ENCODE measurements at places on chromosomes 6 and 20.
A peak's percentile ranks its signal among the peaks of the same experiment; 100 is the strongest.

DNA sequence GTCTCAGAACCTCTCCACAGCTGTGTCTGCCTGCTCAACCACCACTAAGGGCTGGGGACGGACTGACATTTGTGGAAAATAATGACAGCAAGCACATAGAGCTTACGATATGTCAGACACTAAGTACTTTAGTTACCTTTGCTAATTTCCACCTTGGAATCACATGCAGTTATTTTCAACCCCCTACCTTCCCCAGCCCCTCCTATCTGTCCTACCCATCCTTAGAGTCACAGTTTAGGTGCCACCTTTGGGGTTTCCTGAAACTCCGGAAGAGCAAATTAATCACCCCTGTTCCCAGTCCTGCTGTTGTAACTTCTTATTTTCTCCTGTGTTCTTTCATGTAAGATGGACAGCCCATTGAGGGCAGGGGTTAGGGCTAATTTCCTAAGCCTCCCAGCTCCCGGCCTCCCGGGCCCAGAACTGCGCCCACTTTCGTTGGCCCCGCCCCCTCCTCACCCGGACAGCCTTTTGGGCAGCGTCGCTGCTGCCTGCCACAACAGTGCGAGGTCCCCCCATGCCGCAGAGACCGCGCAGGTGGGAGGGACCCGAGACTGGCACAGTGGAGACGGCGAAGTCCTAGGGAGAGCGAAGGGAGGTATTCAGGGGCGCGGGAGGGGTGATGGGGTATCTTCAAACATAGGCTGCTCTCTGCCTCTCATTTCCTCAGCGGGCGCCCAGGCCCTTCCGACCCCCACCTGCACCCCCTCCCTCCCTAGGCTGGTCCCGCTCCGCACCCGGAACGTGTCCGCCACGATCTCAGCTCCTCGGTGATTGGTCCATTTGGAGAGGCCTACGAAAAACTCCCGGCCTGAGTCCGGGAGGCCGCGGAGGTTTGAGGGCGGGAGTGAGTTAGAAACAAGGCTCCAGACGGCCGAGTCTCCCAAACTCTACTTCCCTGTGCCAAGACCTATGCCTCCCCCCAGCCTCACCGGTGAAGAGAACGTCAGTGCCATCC is 1.1 kb downstream of the DDAH2 start:
- no peak for DNase-seq

- DNase-seq: no peak
Measured at GRCh38 chr20:58649288-58650180, 1.5 kb upstream of the STX16 start.

DNA sequence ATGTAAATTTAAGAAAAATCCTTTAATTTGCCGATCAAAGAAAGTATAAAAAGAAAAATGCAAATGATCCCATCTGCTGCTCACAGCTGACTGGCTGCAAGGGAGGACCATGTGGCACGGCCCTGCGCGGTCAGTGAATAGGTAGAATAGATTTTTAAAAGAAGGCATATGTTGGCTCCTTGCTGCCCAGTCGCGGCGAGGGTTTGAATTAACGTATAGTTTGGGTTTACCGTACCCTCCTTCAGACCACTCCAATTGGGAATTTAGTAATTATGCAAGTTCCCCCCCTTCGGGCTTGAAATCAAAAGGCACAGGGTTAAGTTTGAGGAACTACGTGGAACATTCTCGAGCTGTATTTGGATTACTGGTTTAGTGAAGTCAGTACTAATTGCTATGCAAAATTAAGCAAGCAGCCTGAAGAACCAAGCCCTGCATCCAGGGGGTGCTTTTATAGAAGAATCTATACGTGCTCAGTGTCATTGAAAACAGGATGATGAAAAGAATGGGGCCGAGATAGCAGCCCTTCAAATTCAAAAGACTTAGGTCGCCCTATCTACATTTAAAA is 1.1 kb upstream of the BEND3 start:
- DNase-seq: peak; percentile 22

GRCh38 chr6:107604549-107604948 is 114.6 kb downstream of the SOBP start:
- no peak for DNase-seq

DNA sequence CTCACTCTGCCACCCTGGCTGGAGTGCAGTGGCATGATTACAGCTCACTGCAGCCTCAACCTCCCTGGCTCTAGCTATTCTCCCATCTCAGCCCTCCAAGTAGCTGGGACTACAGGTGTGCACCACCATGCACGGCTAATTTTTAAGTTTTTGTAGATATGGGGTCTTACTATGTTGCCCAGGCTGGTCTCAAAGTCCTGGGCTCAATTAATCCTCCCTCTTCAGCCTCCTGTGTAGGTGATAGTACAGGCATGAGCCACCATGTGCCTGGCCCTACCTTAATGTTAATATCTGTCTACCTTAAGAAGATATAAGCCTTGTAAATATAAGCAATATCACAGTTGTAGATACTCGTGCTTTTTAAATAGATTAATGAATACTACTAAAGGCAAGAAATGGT is 16.7 kb downstream of the EEF1A1 start:
- DNase-seq: no peak

GRCh38 chr6:44264154-44265006 is 971 bp downstream of the NFKBIE start:
- DNase-seq: no peak

GRCh38 chr20:56691325-56691998 is 62.4 kb downstream of the TFAP2C start:
- DNase-seq: no peak

- no peak for DNase-seq
Measured at GRCh38 chr6:165983112-165984072, 184.3 kb downstream of the TBXT start.

GRCh38 chr6:129236001-129236517 is 353.1 kb downstream of the LAMA2 start:
- no peak for DNase-seq

DNA sequence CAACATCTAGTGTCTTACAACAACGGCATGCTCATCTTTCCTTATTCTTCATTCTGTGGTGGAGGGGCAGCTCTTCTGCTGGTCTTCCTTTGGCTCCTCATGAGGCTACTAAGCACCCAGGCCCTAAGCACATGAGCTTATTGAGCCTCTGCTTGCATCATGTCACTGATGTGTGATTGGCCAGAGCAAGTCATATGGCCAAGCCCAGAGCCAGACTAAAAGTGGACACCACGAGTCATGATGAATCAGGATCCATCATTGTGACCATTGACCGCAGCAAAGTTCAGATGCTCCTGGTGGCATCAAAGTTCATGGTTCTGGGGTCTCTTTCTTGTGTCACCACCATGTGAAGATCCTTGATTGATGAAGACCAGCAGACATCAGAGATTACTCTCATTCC is 192.0 kb upstream of the FOXA2 start:
- DNase-seq: no peak
